ENCODE measurements at places on chromosomes 6 and 20.

DNA sequence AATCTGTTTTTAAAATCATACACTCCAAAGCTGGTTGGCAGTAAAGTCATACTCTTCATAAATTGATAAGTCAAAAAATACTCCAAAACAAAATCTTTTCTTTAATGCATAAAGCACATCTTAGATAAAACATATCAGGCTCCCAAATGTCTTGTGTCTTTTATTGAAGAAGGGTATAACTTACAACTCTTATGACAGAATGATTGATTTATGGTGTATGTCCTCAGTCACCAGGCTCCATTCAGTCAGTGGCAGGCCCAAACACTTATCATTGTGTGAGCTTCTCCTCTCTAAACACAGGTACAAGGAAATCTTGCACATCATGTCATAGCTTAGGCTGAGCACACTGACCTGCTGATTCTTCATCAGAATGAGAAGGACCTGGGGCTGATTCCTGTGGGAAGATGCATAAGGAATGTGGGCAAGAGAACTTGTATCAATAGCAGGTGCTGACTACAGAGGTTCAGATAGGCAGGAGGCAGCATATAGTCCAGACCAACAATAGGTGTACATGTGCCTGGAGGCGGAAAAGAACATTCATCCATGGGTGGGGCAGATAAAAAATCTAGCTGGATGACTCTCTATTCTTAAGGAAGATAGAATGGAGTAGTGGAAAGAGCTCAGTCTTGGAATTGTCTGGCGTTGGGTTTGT, 1.9 kb downstream of the CALHM5 start:
- no peaks in the 10 kb centered on the region for H3K27me3 ChIP-seq
- H3K4me1 ChIP-seq, result peaks cover 4% of the 10 kb centered on the region
- DNase-seq, result no peak
- no peaks in the 10 kb centered on the region for H3K36me3 ChIP-seq

DNA sequence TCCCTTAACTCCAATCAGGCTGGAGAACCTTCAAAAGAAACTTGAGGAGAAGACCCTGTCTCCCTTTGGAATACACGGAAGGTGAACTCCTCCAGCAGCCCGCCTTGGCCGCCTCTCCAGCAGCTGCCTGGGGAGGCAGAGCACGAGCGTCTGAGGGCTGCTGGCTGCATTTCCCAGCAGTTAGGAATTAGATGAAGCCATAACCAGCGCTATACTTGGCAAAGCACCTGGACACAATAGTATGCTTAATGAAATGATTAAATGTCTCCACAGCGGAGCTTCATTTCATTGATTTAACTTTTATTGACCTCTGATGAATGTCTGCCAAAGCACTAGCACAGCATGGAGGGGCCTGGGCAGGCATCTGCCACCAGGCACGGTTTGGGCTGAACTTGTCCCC, 73.5 kb downstream of the TMEM242 start:
- H3K4me1 ChIP-seq, result no peaks in the 10 kb centered on the region
- no peak overlapping the region for H3K4me3 ChIP-seq
- no peak for DNase-seq
- H3K36me3 ChIP-seq, result peaks cover 8% of the 10 kb centered on the region
- no peak overlapping the region for H3K27ac ChIP-seq

DNA sequence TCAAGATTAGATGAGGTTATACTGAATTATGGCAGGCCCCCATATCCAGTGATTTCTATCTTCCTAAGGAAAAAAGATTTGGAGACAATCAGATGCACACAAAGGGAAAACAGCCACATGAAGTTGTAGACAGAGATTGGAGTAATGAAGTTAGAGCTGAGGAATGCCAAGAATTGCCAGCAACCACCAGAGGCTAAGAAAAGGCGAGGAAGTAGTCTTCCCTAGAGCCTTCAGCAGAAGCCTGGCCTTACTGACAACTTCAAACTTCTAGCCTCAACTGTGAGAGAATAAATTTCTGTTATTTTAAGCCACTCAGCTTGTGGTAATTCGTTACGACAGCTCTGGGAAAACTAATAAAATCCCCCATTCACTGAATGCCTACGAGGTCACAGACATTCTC, 473.9 kb downstream of the COL12A1 start:
- H3K4me3 ChIP-seq, result no peak overlapping the region
- no peak overlapping the region for H3K27ac ChIP-seq
- no peaks in the 10 kb centered on the region for H3K27me3 ChIP-seq
- no peak for DNase-seq
- H3K4me1 ChIP-seq, result no peaks in the 10 kb centered on the region

- H3K4me3 ChIP-seq, result no peak overlapping the region
- no peaks in the 10 kb centered on the region for H3K36me3 ChIP-seq
- no peaks in the 10 kb centered on the region for H3K4me1 ChIP-seq
- peaks cover 22% of the 10 kb centered on the region for H3K27me3 ChIP-seq
- peak; percentile 77 for DNase-seq
Measured at GRCh38 chr6:159174263-159174969, 5.2 kb downstream of the FNDC1 start.

GRCh38 chr20:39289316-39289715, 327.2 kb downstream of the DHX35 start:
- peaks cover 12% of the 10 kb centered on the region for H3K4me1 ChIP-seq
- H3K36me3 ChIP-seq, result peaks cover 41% of the 10 kb centered on the region
- no peak overlapping the region for H3K27ac ChIP-seq
- peak; percentile 66 for DNase-seq
- no peaks in the 10 kb centered on the region for H3K27me3 ChIP-seq
- no peak overlapping the region for H3K4me3 ChIP-seq

DNA sequence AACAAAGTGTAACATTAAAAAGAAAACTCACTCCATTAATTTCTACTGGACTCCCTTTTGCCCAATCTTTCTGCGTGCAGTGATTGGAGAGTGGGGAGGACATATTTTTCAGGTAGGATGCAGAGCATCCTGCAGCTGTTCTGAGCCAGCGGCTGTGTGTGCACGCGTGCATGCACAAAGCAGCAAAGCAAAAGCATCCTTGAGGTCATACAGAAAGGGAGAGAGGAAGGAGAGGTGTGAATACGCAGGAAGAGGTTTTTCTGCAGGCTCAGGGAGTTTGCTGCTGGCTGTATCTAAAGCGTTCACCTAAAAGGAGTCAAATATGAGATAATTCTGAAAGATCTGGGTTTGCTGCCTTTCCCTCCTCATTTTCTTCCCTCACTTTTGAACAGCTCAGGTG, 108.4 kb downstream of the HUS1B start:
- no peak overlapping the region for H3K4me3 ChIP-seq
- peaks cover 4% of the 10 kb centered on the region for H3K4me1 ChIP-seq
- DNase-seq, result no peak
- no peak overlapping the region for H3K27ac ChIP-seq

GRCh38 chr6:152240436-152240835, 396.7 kb downstream of the SYNE1 start:
- no peak overlapping the region for H3K4me3 ChIP-seq
- H3K4me1 ChIP-seq, result no peaks in the 10 kb centered on the region
- no peaks in the 10 kb centered on the region for H3K36me3 ChIP-seq
- no peaks in the 10 kb centered on the region for H3K27me3 ChIP-seq

DNA sequence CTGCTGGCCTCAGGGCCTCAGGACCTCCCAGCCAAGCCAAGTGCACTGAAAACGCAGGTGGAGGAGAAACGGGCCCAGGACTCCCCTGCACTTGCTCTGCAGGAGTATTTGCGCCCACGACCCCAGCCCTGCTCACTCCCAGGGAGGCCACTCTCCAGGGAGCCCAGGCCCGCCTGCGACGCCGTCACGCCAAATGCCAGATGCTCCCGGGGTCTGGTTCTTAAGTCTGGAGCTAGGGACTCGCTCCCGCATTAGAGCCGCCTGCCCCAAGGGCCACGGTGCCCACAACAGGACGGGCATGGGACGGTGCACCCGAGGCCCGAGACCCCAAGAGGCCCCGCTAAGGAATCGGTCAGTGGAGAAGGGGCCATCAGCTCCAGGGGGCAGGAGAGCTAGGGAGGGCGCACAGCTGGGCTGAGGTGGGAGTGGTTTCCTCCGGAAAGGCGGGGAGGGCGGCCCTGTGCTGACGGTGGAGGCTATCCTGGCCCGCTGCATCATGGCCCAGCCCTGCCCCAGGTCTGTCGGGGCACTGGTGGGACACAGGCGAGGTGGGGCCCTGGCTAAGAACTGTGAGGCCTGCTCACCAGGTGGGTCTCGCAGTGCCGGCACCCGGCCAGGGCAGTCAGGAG, 44.1 kb upstream of the CHRNA4 start:
- no peaks in the 10 kb centered on the region for H3K4me1 ChIP-seq
- H3K36me3 ChIP-seq, result no peaks in the 10 kb centered on the region
- no peak overlapping the region for H3K4me3 ChIP-seq
- H3K27me3 ChIP-seq, result no peaks in the 10 kb centered on the region
